ENCODE measurements at places on chromosomes 11 and 22.

DNA sequence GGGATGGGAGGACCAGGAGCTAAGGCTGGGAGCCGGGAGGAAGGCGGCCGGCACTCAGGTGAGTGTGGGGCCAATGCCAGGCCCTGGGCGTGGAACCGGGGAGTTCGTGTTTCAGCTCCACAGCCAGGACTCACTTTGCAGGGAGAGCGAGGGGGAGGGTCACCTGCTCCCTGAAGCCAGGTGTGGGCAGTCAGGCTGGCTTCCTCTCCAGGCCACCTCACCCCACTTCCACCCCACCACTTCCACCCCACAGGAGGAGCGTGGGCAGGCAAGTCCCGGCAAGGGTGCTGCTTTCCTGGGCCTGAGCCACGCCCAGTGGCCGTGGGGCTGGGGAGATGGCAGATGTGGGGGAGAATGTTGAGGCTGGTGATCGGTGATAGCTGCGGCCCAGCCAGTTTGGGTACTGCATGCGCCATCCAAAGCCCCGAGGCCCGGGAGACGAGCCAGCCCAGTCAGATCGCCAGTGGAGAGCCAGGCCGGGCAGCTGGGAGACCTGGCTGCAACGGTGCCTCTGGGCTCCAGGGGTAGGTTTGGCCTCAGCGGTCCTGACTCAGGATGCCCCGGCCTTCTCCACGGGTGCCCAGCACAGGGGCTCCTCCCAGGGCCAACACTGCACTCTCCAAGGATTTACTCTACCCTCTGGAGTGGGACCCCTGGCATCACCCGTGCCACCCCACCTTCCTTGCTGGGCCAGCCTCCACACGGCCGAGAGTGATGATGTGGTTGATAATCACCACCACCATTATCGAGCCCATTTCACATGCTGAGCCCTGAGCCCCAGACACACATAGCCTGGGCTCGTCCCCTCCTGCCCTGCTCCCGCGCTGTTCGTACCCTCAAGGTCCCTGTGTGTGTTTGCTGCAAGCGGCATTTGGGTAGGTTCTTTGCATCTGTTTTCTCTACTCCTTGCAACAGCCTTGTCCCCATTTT is 93.8 kb downstream of the WNT7B start:
- no peak for DNase-seq

GRCh38 chr11:36500315-36500721 is 9.8 kb downstream of the TRAF6 start:
- DNase-seq, result no peak

- no peak for DNase-seq
Observed at GRCh38 chr22:45834241-45834640, 142.7 kb downstream of the WNT7B start.

- no peak for DNase-seq
Observed at GRCh38 chr11:4713241-4713640, 8.7 kb downstream of the MMP26 start.

GRCh38 chr11:22828373-22828772 is 1.2 kb downstream of the SVIP start:
- no peak for DNase-seq

DNA sequence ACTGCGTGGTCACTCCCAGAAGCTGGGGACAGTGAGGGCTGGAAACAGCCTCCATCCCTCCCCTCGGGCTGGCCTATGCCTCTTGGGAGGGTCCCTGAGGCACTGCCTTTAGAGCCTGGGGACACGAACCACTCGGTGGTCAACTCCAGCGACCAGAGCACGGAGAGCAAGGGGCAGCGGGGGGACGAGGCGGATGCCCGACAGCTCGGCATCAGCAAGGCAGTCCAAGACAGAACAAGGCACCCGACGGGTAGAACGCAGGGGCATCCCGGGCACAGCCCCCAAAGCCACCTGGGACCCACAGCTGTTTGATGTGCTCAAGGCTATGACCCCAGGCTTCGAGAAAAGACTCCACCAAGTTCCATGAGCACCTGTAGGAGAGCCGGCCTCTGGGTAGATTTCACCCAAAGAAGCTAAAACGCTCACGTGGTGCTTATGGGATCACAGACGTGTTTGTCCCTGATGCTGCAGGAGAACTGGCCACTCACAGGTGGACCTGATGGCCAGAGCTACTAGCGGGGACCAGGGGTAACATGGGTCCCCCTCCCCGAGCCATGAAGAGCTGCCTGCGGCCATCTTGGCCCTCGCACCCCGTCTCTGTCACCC is 510 bp upstream of the LSP1 start:
- DNase-seq, result no peak

DNA sequence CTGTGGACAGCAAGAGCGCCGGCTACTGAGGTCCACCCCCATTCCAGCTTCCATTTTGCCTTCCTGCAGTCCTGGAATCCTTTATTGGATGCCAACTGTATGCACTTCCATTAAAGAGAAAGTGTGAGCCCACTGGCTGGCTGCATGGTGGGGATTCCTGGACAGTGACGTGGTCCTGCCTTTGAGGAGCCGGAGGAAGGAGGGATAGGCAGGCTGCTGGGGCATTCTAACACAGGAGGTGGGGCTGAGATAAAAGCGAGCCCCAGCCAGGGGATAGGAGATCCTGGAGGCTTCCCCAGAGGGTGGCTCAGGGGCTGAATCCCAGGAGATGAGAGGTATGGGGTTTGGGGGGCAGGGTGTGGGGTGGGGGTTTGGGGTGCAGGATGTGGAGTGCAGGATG is 984.7 kb downstream of the BRD1 start:
- no peak for DNase-seq

GRCh38 chr22:44305455-44305854 is 7.3 kb downstream of the SHISAL1 start:
- DNase-seq, result no peak

DNA sequence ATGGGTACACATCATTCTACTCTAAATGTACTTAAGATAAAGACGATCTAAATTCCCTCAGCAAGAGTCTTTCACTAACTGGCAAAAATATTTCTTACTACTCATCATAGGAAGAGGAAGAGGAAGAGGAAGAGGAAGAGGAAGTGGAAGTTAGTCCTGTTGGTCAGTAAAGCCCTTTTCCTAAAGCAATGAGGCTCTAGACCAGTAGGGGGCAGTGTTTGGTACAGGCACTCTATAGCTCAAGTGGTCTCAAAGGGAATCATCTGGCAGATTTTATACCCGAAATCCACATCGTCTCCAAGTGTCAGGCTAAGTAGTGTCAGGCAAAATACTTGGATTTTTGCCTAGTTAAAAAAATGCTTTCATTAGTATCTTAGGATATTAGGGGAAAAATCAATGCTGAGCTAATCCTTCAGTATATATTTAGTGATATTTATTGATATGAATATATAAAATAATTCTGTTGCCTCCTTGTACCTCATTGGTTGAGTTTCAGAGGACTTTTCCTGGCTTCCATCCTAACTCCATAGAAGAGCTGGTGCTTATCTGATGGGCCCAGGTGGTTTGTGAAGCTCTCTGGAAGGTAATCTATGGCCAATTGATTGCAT is 7.7 kb downstream of the BLID start:
- DNase-seq, result no peak

GRCh38 chr11:35654711-35655110 is 7.9 kb upstream of the TRIM44 start:
- DNase-seq, result no peak

DNA sequence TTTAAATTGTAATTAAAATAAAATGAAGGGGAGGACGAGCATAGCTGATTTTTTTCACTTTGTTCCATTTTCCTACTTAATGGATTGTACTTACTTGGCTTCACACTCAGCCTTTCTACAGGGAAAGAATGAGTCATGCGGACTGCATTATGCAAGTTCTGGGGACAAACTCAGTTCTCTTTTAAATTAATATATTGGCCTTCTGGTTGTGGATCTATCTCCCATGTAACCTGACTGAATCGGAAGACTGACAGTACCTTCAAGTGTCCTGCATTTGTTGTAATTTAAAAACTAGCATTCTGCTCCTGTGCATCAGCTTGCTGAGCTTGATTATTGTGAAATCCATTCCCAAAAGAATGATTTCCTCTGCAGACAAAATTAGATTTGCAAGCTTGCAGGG is 12.2 kb downstream of the OR8D1 start:
- no peak for DNase-seq

DNA sequence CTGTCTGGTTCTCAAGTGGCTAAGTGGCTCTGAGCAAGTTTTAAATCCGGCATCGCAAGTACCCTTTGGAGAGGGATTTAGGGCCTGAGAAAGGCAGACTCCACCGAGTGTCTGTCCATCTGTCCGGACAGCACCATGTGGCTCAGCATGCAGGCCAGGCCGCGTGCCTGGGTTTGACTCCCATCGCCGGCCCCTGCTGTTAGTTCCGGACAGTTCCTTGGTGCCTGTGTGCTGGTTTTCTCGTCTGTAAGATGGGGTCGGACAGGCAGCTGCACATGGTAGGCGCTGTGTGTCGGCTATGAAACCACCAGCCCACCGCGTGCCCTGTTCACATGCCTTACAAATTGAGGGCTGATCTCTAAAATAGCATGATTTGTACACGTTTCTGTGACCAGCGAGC is 31.0 kb downstream of the NUP50 start:
- DNase-seq, result no peak

- DNase-seq, result no peak
Observed at GRCh38 chr22:28742562-28742962, 723 bp downstream of the HSCB start.

GRCh38 chr11:27355575-27356104 is 7.4 kb downstream of the CCDC34 start:
- DNase-seq, result no peak

- no peak for DNase-seq
Observed at GRCh38 chr11:70942593-70942992, 309.8 kb downstream of the SHANK2 start.

DNA sequence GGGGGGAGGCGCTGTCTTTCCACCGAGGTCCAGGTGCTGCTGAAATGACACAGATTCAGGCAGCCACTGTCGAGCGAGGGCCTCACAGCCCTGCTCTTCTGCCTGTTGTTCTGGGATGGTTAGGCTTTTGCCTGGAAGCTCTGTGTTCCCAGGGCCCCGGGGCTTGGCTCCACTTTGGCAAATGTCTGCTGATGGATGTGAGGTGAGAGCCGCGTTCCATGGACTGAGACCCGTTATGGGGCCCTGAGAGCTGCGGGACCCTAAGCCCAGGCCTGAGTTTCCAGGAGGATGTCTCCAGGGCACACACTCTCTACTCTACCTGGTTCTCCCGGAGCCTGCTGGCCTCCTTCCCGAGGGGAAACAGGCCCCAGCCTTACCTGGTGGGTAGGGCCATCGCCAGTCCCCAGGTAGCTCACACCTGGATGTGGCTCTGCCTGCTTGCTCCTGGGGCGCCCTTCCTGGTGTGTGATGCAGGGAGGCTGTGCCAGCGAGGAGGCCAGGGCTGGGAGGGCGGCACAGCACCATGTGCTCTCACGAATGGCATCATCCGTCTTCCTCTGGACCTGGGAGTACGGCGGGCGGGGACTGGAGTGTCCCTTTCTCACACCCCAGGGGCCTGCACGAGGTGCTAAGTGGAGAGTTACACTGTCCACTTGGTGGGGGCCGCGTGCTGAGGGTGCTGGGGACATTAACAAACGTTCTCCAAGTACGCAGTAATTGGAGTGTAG is 435.5 kb downstream of the TBC1D22A start:
- DNase-seq, result no peak

- DNase-seq, result no peak
Observed at GRCh38 chr22:37197451-37198257, 9.6 kb upstream of the C1QTNF6 start.

- no peak for DNase-seq
Observed at GRCh38 chr22:37409459-37410050, 17.7 kb downstream of the ELFN2 start.

DNA sequence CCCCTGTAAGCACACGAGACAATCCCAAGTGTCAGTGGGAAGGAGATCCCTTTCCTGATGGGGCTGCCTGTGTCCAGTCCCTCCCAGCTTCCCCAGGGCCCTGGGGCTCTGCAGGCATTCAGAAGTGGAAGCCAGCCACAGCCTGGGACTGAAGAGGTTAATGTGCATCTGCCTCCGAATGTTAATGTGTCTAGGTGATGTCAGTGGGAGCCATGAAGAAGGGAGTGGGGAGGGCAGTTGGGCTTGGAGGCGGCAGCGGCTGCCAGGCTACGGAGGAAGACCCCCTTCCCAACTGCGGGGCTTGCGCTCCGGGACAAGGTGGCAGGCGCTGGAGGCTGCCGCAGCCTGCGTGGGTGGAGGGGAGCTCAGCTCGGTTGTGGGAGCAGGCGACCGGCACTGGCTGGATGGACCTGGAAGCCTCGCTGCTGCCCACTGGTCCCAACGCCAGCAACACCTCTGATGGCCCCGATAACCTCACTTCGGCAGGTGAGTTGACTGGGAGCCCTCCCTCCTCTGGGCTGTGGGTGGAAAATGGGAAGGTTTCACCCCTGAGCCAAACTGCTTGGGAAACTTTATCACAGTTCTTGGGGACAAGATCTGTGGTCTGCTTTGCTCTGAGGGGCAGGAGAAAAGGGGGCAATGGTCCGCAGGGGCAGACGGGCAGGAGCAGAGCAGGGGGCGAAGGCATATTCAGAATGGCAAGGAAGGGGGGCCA is at the start of gene MCHR1:
Gene MCHR1 (plus strand): TSS at position 236 of the 715 bp plus-strand sequence. CDS start 169 bp downstream, at position 405.
- DNase-seq, result no peak

GRCh38 chr11:104968355-104968855 is at the start of gene CASP4:
Gene CASP4 (minus strand): TSS chr11:104968574. CDS start chr11:104968525, 49 bp downstream.
- no peak for DNase-seq

DNA sequence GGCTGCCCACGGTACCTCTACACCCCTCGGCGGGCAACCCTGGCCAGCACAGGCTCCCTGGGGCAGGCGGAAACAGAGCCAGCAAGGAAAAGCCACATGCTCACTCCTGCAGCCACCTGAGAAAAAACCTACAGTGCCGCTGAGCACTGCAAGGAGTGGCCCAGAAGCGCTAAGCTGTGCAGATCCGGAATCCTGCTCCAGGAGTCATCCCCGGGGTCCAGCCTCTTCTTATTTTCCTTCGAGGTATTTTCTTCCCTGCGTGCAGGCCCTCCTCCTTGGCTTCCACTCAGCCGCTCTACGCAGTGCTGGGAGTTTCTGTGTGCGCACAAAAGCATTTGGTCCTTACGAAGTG is 81.0 kb downstream of the TRMU start:
- no peak for DNase-seq

GRCh38 chr11:61607920-61608599 is 27.2 kb upstream of the SYT7 start:
- no peak for DNase-seq

GRCh38 chr11:34147581-34147980 is 42.2 kb downstream of the NAT10 start:
- no peak for DNase-seq

- no peak for DNase-seq
Observed at GRCh38 chr11:103903621-103904323, 132.7 kb upstream of the DDI1 start.

- no peak for DNase-seq
Observed at GRCh38 chr11:92692826-92693546, 276.5 kb upstream of the MTNR1B start.

Data from GOT3 (cell line).